Esophagus mucosa (tissue), 1 donor: ENCODE measurements at places on chromosomes 7 and 10. TPM values are rescaled to one million over a fixed set of nuclear protein-coding genes. Genes with fewer than 3 reads are reported as not detected.

LBX1 gene
- not detected for total RNA-seq

GRCh38 chr7:27080844-27081436, 14.9 kb downstream of the HOXA1 start:
- peak; percentile 41 for ATAC-seq

GRCh38 chr10:59873896-59874295, 32.5 kb downstream of the CCDC6 start:
- ATAC-seq = no peak

DNA sequence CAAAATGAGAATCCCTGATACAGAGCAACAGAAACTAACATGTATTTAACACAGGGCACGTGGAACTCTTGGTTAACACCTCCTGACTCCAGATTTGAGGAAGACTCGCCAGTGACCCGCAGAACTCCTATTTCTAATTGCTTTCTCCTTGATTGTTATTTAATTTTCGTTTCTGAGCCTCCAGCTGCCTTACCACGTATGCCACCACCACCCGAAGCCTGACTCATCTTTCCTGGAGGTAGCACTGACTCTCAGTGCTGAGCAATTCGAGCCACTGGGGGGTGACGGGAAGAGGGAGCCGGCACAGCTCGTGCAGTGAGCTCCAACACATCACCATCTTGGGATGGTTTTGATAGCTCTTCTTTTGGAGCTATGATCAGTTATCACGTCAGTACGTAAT, 273.9 kb upstream of the MGMT start:
- no peak for ATAC-seq

- ATAC-seq = peak; percentile 37
Observed at GRCh38 chr7:16028103-16028502, 341.6 kb upstream of the MEOX2 start.

GRCh38 chr7:70005480-70005879, 407.2 kb downstream of the AUTS2 start:
- ATAC-seq = no peak

GRCh38 chr7:128366300-128366699, 4.8 kb upstream of the PRRT4 start:
- peak; percentile 79 for ATAC-seq

- no peak for ATAC-seq
Observed at GRCh38 chr7:114825423-114825951, 96.4 kb upstream of the MDFIC start.

DNA sequence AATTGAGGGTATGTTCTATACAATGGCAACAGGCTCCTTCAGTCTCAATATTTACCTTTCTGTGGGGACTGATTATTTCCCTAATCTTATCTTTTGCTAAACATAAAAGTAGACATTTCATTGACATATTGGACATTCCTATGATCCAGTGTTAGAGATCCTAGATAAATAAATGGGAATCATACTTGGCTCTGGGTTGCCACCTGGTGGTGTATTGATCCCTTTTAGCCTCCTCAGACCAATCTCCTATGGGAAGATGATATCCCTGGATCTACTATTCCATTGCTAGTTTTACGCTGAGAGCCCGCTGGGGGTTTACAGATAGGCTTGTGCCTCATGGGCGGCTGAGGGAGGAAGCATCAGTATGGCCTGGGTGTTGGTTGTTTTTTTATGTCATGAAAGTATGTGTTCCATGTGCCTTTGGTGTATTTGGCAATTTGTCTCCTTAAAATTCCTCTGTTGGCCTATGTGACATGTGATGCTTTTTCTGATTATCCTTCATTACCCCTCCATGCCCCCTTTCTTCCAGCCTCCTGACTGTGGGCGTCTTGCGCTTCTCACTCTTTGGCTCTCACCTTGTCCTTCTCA, 18.8 kb downstream of the CELF2 start:
- no peak for ATAC-seq

CCDC172 gene
- not detected for total RNA-seq

TUBAL3 gene
- 0.12 TPM for total RNA-seq

GRCh38 chr7:44852590-44852989, 4.7 kb upstream of the H2AZ2 start:
- ATAC-seq = no peak

GIMAP6 gene
- 2.4 TPM for total RNA-seq

GRCh38 chr7:135960709-135961451, 16.3 kb downstream of the MTPN start:
- ATAC-seq = no peak

GRCh38 chr10:112842832-112843360, 107.2 kb upstream of the TCF7L2 start:
- no peak for ATAC-seq

MAD1L1 gene
- 23.7 TPM for total RNA-seq

DNA sequence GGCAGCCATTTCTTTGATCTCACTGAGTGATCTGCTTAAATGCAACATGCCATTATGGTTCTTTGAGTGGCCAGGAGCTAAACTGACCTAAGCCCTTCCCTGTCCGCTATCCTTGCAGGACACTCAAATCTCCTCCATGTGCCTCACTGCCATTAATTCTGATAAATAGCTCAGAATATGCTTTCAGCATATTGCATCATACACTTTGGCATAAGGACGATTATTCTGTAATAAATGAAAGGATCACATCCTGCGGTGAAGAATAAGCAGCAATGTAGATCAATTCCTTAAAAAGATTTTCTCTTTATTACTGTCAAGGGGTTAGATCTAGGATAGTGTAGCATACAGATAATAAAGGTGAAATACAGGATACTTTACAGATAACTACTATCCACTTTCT, 231.8 kb upstream of the CTBP2 start:
- no peak for ATAC-seq

DNA sequence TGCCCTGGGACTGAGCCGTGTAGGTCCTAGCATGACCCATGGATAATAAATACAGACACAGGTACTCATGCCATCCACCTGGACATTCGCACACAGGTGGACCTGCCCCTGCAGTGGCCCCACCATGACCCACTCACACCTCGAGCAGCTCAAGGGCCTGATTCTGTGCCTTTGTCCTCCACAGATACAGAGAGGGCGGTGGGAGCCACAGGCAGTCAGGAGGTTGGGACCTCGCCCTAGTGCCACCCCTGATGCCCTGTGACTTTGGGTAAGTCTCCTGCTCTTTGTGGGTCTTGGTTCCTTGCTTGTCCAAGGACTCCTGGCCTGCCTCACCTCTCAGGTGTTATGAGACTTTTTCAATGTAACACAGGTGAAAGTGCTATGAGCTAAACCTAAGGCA, 42.9 kb downstream of the C10orf120 start:
- ATAC-seq = no peak

DNA sequence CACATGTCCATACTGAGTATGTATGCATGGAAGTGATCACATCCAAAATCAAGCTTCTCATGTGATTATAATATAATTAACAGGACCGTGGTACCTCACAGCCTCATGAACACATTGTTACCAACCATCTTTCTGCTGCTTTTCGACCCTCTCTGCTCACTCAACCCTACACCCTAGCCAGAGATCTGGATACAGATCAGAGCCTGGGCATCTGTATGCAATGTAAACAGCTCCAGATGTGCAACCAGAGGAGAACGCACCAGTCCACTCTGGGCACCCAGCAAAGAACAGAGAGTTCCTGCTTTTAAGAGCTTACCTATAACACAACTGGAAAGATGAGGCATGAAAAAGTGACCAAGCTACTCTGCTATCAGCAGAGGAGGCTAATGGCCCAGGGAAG, 145.1 kb downstream of the FGFR2 start:
- ATAC-seq = no peak

DNA sequence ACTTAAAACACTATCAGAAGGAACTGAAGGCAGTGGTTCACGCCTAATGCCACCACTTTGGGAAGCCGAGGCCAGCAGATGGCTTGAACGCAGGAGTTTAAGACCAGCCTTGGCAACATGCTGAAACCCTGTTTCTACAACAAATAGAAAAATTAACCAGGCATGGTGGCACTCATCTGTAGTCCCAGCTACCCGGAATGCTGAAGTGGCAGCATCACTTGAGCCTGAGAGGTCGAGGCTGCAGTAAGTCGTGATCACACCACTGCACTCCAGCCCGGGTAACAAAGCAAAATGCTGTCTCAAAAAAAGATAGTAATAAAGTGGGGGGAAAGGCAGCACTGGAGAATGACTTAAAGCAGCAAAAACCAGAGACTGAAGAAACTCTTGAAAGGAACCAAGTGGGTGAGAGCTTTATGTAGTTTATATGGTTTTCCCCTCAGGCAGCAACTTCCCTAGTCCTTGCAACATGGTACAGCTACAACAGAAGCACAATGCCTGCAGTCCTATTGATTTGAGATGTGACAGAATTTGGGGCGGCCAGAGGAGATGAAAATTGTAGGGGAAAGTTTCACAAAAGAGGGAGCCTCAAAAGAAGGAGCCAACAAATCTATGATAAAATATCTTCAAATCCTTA, 38.1 kb downstream of the GDI2 start:
- ATAC-seq = no peak

GRCh38 chr10:59269651-59270050, 92.7 kb downstream of the FAM13C start:
- no peak for ATAC-seq

GRCh38 chr7:80347173-80347572, 164.7 kb downstream of the GNAT3 start:
- ATAC-seq = no peak

DNA sequence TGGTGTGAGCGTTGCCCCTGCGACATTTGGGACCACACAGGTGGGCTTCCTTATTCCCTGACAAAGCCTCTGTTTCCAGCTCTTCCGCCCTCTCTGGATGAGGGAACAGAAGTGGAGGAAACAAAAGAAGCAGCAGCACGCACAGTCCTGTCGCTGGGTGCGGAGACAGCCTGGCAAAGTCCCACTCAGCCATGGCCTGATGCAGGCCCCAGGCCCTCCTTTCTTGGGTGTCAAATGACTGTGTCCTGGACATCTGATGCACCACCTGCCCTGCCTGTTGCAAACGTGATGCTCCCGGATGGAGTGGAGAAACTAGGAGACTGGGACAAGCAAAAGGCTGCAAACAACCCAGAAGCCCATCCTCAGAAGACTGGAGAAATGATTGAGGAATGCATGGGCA, 20.7 kb downstream of the ZMIZ2 start:
- peak; percentile 5 for ATAC-seq

DNA sequence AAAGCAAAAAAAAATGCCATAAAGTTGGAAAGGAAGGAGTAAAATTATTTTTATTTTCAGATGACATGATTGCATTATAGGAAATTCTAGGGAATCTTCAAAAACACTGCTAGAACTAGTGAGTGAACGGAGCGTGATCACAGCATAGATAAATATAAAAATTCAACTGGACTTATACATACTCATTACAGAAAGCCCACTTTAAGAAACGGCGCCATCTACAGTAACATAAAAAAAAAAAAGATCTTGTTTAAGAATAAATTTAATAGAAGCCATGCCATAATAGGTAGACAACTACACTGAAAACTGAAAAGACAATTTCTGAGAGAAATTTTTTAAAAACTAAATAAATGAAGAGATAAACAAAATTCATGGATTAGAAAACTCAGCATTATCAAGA, 623.1 kb upstream of the MGMT start:
- ATAC-seq = no peak

DNA sequence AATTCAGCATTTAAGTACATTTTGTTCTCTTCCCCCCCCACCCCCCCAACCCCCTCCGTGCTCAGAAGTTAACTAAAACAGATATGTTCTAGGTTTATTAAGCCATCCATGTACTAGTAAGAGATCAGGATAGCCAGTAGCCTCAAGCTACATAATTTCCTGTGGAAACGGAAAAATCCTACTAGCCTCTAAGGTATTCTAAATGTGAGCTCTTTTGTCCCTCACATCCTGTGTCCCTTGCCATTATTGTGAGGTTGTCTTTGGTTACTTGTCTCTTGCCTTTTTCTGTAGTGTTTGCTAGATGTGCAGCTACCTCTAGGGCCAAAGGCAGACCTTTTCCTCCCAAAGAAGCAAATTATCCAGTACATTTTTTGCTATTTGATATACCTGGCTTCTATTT, 92.1 kb downstream of the BTRC start:
- ATAC-seq = no peak

- ATAC-seq = peak; percentile 58
Observed at GRCh38 chr10:67772894-67773511, 65.0 kb downstream of the DNAJC12 start.

PMPCB gene
- 42.0 TPM for total RNA-seq

RPEL1 gene
- not detected for total RNA-seq

GRCh38 chr7:55174856-55175255, 156.0 kb downstream of the EGFR start:
- ATAC-seq = no peak

- no peak for ATAC-seq
Observed at GRCh38 chr10:29773675-29774091, 138.9 kb upstream of the SVIL start.

- no peak for ATAC-seq
Observed at GRCh38 chr10:33781606-33782395, 447.3 kb upstream of the NRP1 start.

EN2 gene
- not detected for total RNA-seq
